ENCODE measurements at places on chromosomes 6 and 20.
A peak's percentile ranks its signal among the peaks of the same experiment; 100 is the strongest.

DNA sequence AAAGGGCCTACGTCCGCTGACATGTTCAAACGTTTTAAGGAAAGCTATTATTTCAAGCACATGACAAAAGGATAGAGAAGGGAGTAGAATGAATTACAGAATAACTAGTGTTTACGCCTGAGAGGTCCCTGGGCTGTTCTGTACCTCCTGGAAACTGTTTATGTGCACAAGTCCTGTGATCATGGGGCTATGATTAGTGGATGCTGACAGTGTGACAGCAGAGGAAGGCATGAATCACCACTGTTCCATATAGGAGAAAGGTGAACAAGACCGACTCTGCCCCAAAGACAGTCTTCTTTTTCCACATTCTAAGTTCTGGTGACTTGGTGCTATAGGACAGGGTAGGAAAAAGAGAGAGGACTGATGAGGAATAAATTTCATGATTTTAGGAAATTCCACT lies 249.2 kb upstream of the PRDM1 start:
- H3K27ac ChIP-seq: peak overlapping the region; percentile 12
- no peak for DNase-seq
- no peak overlapping the region for H3K4me3 ChIP-seq
- peaks cover 3% of the 10 kb centered on the region for H3K4me1 ChIP-seq

- peaks cover 15% of the 10 kb centered on the region for H3K36me3 ChIP-seq
- H3K4me1 ChIP-seq: peaks cover 18% of the 10 kb centered on the region
- DNase-seq: no peak
- H3K27ac ChIP-seq: no peak overlapping the region
Observed at GRCh38 chr6:85680388-85680787, 37.7 kb upstream of the SYNCRIP start.

DNA sequence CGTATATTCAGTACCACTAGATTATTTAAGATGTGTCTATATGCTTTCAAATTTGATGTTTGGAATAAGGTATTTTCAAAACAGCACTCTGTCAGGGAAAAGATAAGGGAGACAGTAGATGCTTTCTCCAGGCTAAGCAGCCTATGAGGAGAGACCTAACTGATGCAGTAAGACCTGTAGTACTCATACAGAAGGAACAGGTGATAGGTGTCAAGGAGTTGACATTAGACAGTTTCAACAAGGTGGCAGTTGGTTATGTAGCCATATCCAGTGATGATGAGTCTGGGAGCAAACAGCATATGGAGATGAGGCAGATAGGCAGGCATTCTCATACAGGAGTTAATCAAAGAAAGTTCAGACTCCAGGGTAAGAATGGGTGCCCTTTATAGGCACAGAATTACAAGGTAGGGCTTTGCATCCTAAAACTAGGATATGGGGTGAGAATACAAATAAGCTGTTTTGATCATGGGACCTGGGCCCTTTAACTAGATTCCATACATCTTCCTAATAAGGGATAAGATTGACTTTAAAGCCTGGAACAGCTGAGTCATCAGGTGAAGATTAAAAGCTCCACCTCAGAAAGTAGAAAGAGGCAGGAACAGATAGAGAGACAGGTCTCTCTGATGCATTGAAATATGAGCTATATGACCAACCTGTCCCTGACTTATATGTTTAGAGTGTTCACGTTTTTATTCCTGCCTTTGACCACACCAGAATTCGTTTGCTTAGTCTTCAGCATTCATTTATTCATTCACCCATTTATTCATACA lies 7.9 kb downstream of the RSPH4A start:
- H3K4me3 ChIP-seq: no peak overlapping the region
- no peak overlapping the region for H3K27ac ChIP-seq
- H3K4me1 ChIP-seq: no peaks in the 10 kb centered on the region
- no peak for DNase-seq
- no peaks in the 10 kb centered on the region for H3K36me3 ChIP-seq

DNA sequence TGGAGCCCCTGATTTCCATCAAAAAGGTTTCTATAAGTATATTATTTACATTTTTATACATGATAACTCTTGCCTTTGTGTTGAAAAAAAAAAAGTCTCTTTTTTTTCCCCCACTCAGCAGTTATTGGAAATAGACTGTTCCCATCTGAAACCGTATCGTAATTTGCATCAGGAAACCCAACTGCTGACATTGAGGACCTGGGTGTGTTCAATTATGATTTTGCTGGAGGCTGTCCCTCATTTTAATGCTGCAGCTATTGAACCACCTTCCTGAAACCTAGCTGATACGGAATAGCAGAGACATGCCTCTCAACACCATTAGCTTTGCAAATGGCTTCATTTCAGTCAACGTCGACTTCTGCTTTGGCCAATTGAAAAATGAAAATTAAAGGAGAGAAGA lies 98.9 kb downstream of the ZNF217 start:
- H3K36me3 ChIP-seq: peaks cover 6% of the 10 kb centered on the region
- no peak overlapping the region for H3K4me3 ChIP-seq
- no peak for DNase-seq

GRCh38 chr20:51760905-51761546 lies 7.2 kb downstream of the ATP9A start:
- no peaks in the 10 kb centered on the region for H3K4me1 ChIP-seq
- H3K36me3 ChIP-seq: peaks cover 2% of the 10 kb centered on the region
- DNase-seq: no peak
- no peak overlapping the region for H3K4me3 ChIP-seq
- H3K27me3 ChIP-seq: peaks cover 7% of the 10 kb centered on the region

DNA sequence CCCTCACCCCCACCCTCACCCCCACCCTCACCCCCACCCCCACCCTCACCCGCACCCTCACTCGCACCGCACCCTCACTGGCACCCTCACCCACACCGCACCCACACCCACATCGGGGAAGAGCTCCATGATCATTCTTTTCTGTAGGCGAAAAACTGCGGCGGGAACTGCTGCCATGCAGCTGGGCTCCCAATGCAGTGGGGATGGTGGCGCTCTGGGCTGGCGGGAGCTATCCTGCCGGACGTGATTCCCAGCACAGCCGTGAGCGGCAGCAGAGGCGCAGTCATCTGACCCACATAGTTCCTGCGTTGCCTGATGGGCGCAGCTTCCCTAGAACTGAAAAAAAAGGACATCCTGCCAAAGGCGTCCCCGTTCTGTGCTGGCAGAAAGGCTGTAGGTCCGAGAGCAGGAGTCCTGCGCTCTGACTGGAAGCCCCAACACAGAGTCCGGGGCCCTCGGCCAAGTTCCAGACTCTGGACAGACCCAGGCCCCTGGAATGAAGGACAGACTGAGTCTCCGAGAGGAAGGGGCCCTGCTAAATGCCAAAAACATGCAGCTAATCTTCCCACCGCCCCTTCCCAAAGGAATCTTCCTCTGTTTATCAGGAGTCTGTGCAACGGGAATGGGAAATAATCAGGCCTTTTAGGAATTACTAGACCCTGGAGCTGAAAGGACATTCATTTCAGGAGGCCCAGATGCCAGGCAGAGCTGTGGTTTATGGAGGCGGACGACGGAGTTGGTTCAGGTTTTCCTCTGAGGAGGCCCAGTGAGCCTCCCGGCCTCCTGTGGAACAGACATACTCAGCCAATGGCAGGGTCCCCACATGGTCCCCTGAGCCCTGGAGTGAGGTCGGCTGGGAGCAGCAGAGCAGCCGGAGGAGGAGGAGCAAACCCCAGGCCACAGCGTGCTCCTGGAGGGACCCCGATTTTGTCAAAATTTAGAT lies 14.1 kb upstream of the TCFL5 start:
- no peak overlapping the region for H3K4me3 ChIP-seq
- DNase-seq: no peak
- H3K4me1 ChIP-seq: peaks cover 8% of the 10 kb centered on the region
- H3K27ac ChIP-seq: peak overlapping the region; percentile 79

DNA sequence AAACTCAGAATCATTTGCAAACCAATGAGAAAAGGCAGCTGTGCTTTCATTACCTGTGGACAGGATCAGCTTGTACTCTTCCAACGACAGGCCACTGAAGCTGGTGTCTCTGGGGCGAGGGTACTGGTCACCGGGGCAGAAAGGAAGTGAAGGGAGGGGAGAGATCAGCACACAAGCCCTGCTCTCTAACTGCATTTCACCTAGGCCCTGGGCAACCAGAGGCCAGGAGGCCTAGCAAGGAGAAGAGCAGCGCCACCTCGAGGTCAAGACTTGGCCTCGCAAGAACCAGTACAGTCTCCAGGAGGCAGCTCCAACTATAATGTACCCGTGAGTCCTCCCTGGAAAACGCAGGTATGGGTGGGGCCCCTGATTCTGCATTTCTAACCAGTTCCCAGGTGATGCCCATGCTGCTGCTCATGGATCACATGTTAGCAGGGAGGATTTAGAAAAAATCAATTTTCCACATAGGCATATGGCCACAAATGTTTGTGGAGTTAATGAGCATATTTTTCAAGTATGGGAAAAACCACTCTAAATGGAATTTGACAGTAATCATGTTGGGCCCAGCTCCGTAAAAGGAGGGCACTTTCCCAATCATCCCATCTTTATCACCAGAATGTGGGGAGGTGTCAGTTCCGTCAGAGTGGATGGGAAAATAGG lies 11.0 kb downstream of the UQCC2 start:
- peak overlapping the region; percentile 53 for H3K4me3 ChIP-seq
- H3K36me3 ChIP-seq: peaks cover 2% of the 10 kb centered on the region
- DNase-seq: peak; percentile 76
- H3K4me1 ChIP-seq: peaks cover 46% of the 10 kb centered on the region
- peak overlapping the region; percentile 63 for H3K27ac ChIP-seq
- no peaks in the 10 kb centered on the region for H3K27me3 ChIP-seq

DNA sequence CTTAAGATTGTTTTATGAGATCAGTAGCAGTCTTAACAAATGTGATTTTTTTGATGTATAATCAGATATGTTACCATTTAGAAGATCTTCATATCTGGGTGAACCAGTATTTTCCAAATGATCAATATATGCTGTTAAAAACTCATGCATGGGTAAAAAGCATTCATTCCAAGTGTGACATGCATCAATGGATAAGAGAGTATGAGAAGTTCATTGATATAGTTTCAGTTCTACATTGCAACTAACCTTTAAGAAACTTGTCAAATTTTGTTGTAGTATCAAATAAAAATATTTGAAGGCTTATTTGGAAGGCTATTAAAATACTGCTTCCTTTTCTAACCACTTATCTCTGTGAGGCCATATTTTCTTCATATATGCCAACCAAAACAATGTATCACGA lies 117.7 kb downstream of the FIG4 start:
- no peak overlapping the region for H3K27ac ChIP-seq
- H3K27me3 ChIP-seq: no peaks in the 10 kb centered on the region
- no peak overlapping the region for H3K4me3 ChIP-seq
- no peak for DNase-seq
- peaks cover 8% of the 10 kb centered on the region for H3K4me1 ChIP-seq

DNA sequence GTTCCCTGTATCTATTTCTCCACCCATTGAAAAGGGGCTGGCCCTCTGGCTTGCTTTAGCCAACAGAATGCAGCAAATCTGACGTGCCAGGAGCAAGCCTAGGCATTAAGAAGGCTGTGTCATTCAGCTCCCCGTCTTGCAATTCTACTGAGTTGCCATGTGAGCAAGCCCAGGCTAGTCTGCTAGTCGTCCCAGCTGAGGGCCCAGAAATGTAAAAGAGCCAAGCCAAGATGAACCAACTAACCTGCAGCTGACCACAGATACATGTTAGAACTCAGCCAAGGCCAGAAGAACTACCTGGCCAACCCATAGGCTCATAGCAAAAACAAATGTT lies 30.1 kb downstream of the PREP start:
- no peak overlapping the region for H3K27ac ChIP-seq
- H3K27me3 ChIP-seq: no peaks in the 10 kb centered on the region
- H3K4me3 ChIP-seq: no peak overlapping the region
- peaks cover 29% of the 10 kb centered on the region for H3K36me3 ChIP-seq
- DNase-seq: no peak

- peak overlapping the region; percentile 93 for H3K27ac ChIP-seq
- peak overlapping the region; percentile 9 for H3K4me3 ChIP-seq
- peak; percentile 59 for DNase-seq
- H3K36me3 ChIP-seq: peaks cover 2% of the 10 kb centered on the region
- peaks cover 20% of the 10 kb centered on the region for H3K4me1 ChIP-seq
Observed at GRCh38 chr6:37155394-37156312, 14.3 kb upstream of the PIM1 start.

DNA sequence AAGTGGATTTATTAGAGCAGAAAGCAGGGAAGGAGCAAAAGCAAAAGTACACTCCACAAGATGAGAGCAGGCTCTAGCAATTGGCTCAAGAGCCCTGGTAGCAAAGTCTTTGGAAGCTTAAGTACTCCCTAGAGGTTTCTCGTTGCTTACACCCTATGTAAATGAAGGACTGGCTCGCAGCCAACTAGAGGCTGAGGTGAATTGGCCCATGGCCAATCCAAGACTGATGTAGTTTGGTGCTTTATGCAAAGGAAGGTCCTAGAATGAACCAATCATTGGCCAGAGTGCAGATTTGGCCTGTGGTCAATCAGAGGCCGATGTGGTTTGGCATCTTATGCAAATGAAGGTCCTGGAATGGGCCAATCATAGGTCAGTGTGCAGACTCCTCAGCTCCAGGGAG lies 191.3 kb upstream of the ARID1B start:
- DNase-seq: no peak
- H3K27ac ChIP-seq: no peak overlapping the region
- H3K4me1 ChIP-seq: no peaks in the 10 kb centered on the region
- H3K36me3 ChIP-seq: no peaks in the 10 kb centered on the region
- H3K4me3 ChIP-seq: no peak overlapping the region

DNA sequence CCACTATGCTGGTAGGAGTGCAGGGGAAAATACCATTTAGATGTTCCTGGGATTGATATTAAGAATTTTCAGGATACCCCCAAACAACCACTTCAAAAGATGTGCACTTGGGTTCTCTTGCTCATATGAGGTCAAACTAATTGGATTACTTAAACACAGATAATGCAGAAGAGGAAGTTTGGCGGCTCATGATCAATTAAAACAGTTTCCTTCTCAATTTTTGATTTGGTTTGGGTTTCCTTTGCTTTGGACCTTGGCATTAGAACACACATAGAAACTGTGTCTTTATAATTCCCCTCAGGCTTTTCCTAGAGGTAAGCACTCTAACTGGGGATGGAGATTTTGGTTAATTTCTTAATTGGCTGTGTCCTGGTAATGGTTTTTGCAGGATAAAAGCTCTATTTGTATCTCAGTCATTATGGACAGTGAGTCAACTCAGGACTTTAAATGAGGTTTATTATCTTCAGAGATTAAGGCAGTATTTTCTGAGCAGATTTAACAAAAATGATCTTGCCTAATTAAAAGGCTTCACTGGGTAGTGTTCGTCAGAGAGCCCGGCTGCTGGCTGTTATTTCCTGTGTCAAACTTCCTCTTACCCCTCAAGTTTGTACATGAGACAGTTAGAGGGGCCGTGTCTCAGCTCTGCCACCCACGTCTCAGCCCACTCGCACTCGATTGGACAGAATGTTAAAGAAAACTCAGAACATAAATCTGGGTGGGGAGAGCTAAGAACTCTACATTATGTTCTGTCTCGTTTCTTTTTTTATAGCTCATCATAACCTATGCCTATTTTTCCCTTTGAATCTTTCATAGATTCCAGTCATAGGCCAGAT lies 50.3 kb upstream of the PREP start:
- peaks cover 1% of the 10 kb centered on the region for H3K27me3 ChIP-seq
- peak overlapping the region; percentile 32 for H3K4me3 ChIP-seq
- DNase-seq: peak; percentile 16
- H3K4me1 ChIP-seq: peaks cover 13% of the 10 kb centered on the region
- peak overlapping the region; percentile 79 for H3K27ac ChIP-seq
